ENCODE measurements at places on chromosomes 2 and 18. TPM values are rescaled to one million over a fixed set of nuclear protein-coding genes. Genes with fewer than 3 reads are reported as not detected.

- DNase-seq = no peak
These were observed 37.0 kb downstream of the KLHL14 start for GRCh38 chr18:32735781-32736180.

The UGT1A7 gene
- total RNA-seq = 5.4 TPM

GRCh38 chr2:52269696-52270485, 1238.0 kb upstream of the NRXN1 start:
- no peak for DNase-seq

GRCh38 chr18:61854578-61855448, 38.0 kb downstream of the RNF152 start:
- DNase-seq = no peak

DNA sequence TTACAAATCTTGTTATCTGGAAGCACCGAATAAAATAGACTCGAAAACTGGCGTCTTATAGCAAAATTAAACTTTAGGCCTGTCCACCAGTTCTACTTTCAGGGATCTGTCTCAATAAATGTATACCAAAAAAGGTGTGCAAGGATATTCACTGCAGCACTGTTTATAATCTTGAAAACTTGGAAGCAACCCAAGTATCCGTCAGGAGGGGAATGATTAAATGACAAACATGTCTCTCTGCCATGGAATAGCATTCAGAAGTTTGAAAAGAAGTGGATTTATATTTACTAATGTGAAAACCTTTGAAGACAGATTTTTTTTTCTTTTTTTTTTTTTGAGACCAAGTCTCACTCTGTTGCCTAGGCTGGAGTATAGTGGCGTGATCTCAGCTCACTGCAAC, 32.3 kb upstream of the SATB2 start:
- no peak for DNase-seq
